ENCODE measurements at places on chromosomes 3 and 15. TPM values are rescaled to one million over a fixed set of nuclear protein-coding genes. Genes with fewer than 3 reads are reported as not detected.
A peak's percentile ranks its signal among the peaks of the same experiment; 100 is the strongest.

DNA sequence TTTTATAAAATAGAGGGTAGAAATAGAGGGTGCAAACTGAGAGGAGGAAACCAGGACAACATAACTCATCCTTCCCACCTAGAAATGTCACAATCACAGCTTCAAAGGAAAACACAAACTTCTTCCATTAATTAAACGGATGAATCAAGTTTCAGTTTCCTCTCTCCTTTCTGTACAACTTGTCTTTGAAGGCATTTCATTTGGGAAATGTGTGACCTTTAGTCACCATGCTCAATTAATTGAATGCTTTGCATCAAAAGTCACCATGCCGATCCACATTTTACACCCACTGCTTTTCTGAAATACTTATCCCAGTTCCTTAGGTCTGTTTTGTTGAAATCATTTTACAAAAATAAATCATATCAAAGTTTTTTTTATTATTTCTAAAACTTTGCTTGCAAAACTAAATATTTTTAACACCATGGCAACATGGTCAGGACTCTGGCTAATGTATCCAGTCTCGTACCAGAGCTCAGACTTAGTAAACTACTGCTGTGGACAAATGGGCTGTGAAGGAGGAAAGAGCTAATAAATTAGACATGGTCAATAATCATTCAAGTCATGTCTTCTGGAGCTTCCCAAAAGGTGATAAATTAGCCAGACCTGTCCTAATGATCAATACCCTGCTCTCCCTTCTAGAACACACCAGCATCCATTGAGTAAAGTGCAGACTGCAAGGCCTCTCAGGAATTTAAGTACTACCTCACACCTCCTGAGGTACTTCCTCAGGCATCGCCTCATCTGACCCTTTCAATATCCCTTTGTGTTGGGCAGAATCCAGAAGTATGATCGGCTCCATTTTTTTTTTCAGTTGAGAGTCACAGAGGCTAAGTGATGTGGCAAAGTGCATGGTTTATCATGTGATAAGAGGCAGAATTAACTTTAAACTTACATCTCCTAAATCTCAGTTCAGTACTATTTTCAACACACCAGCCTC is 161.3 kb downstream of the GREM1 start:
- DNase-seq = no peak

DNA sequence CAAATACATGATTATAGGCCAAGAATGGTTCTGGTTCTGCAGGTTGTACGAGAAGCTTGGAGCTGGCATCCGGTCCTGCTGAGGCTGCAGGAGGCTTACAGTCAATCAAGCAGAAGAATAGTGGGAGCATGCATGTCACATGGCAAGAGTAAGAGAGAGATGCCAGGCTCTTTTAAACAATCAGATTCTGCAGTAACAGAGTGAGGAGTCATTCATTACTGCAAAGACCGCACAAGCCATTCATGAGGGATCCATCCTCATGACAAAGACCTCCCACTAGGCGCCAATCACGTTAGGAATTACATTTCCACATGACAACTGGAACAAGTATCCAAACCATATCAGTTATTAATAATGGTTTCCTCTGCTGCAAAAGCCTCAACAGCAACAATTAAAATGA is 536.8 kb downstream of the CADM2 start:
- DNase-seq = no peak

GRCh38 chr15:40986820-40987219 is 33.5 kb downstream of the CHAC1 start:
- DNase-seq = no peak

DNA sequence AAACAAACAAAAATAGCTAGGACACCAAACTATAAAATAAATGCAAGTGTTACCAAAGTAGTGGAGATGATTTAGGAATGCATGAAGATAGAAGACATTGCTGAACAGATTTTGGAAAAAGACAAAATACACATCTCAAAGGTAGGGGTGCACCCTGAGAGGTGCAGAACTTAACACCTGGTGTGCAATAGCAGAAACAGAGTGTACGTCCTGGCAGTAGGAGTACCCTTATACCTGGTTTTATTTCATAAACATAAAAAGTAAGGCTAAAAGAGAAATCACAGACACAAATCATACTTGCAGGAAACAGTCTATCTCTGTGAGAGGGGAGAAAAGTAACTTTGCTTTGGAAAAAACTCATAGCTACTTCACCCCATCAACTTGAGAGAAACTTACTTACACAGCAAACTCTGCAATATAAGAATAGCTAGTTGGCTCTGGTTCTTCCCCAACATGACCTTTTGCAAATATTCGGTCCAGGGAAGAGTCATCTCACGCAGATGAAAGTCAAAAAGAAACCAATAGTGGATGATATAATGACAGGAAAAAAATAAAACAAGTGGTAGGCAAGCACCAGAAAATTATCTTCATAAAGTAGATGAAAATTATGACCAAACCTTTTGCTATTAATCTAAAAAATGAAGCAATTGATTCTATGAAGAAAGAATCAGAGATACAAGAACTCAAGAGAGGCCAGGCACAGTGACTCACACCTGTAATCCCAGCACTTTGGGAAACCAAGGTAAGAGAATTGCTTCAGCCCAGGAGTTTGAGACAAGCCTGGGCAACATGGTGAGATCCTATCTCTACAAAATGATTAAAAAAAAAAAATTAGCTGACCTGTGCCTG is 108.9 kb upstream of the BNIP2 start:
- DNase-seq = no peak

Gene KIF7
- 6.2 TPM for total RNA-seq

Gene ABI3BP
- total RNA-seq = 129 TPM

DNA sequence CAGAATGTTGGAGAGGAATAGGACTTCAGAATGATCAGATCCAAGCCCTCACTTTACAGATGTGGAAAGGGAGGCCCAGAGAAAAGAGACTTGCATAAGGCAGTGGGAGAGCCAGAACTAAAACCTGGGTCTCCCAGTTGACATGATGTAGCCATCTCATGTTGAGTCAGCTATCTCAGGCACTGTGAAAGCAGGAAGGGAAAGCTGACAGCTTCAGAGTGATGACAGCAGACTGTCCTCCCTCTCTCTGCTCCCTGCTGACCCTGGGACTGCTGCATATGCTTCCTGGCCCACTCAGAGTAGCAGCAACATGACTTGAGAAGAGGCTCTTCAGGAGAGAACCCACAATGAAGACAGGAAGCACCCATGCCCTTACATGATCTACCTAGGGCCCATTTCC is 14.7 kb downstream of the FHIT start:
- no peak for DNase-seq

- DNase-seq = no peak
Observed at GRCh38 chr3:127374086-127375010, 86.5 kb upstream of the PRR20G start.

DNA sequence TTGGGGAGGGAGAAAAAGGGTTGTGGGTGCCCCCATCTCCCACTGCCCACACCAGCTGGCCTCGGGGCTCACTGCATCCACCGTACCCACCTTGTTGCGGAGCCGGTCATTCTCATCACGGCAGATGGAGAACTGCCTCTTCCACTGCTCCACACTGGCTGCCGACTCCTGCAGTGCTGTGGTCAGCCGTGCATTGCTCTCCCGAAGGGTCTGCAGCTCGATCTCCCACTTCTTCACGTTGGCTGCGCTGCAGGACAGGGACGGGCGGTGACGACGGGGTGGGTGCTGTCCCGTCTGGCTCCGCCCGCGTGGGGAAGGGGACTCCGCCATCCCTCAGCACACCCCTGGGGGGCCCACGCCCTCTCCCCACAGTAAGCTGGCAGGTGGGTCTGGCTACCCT is 45.1 kb downstream of the WHAMM start:
- no peak for DNase-seq

GRCh38 chr3:114538211-114538610 is 244.4 kb downstream of the TIGIT start:
- DNase-seq = no peak

- no peak for DNase-seq
Observed at GRCh38 chr3:126127452-126127851, 43.5 kb upstream of the SLC41A3 start.

GRCh38 chr3:15499536-15499935 is 22.0 kb downstream of the COLQ start:
- DNase-seq = no peak

GRCh38 chr15:76398317-76399104 is 61.9 kb downstream of the ISL2 start:
- no peak for DNase-seq

GRCh38 chr3:52892625-52893311 is 4.6 kb downstream of the STIMATE start:
- DNase-seq = no peak

GRCh38 chr15:29825227-29825626 is 3.0 kb upstream of the TJP1 start:
- no peak for DNase-seq

Gene EOGT
- 31.4 TPM for total RNA-seq

- no peak for DNase-seq
Observed at GRCh38 chr3:152100491-152101132, 168.1 kb upstream of the MBNL1 start.

- no peak for DNase-seq
Observed at GRCh38 chr3:72682936-72683452, 165.3 kb downstream of the SHQ1 start.

DNA sequence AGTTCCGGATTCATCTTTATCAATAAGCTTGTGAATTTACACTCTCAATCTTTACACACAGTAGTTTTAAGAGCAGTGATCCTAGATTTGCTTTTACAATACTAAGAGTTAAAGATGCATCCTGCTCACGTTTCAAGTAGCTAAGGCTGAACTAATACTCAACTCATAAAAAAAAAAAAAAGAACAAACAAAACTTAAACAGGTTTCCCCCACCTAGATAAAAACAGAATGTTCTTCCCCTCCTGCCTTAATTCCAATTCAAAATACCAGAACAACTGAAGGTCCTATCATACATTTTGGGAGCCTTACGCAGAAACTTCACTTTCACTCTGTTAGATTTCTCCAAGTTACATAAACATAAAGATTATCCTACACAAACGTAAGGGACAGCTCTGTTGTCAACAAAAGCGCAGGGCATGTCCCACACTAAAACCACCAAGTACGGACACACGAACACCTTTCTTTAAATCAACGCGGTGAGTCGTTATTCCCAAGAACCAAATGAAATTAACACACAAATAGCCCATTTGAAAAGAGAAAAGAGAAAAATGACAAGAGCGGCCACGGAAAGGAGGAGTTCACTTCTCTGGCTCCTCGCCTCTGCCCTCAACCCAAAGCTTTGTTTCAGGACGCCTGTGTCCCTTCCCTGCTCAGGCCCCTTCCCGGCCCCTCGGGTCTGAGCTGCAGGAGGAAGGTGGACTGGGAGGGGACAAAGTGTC is 941 bp downstream of the CBLB start:
- DNase-seq = no peak

DNA sequence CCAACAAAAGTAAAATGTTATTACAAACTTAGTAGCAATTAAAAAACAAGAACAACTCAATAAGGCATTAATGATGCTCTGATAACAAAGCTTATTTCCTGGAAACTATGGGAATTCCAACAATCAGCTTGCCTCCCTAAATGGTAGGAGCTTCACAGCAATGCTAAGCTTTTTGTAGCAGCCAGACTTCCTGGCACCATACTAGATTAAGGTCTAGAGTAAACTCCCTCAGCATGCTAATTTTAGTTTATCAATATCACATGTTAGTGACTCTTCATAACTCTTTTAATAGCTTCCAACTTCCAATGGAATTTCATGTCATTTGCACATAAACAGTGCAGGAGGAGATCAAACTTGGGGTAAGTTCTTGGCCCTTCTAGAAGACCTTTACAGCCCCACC is 782.0 kb downstream of the MCTP2 start:
- no peak for DNase-seq

GRCh38 chr3:137792626-137793271 is 28.6 kb downstream of the SOX14 start:
- DNase-seq = no peak

DNA sequence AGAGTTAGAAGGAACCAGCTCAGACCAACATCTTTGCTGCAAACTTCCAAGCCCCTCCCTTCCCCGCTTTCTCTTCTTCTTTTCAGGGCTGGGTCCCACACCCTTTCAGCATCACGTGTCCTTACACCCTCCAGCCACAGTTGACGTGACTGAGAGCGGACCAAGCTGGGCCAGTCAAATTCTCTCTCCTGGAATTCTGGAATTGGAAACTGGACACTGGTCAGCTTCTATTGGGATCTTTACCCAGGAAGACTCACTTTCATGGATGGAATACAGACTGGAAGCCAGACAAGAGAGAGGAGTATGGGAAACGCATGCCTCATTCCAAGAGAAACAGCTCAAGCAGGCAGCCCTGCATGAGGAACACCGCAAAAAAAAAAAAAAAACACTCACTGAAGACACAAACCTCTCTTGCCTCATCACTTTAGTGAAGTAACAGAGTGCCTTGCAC is 12.4 kb upstream of the TPM1 start:
- no peak for DNase-seq

GRCh38 chr15:101003706-101004105 is 84.5 kb downstream of the LRRK1 start:
- DNase-seq = no peak

DNA sequence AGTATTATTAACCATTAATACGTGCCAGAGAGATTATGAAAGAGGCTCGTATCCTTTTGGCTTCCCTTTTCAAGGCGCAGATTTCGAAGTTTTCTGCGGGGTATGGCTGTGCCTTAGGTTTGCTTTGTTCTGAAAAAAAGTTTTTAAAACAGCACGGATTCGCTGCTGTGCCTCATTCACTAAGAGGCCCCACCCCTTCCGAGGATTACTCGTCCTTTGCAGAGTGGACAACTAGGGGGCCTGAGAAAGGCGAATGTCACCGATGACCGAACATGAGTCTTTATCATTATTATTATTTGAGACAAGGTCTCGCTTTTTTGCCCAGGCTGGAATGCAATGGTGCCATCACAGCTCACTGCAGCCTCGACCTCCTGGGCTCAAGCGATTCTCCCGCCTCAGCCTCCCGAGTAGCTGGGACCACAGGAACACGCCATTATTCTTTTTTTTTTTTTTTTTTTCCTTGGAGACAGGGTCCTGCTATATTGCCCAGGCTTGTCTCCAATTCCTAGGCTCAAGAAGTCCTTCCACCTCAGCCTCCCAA is 684 bp upstream of the RPS27L start:
- peak; percentile 34 for DNase-seq

GRCh38 chr15:75702436-75702835 is 10.2 kb downstream of the CSPG4 start:
- DNase-seq = no peak

DNA sequence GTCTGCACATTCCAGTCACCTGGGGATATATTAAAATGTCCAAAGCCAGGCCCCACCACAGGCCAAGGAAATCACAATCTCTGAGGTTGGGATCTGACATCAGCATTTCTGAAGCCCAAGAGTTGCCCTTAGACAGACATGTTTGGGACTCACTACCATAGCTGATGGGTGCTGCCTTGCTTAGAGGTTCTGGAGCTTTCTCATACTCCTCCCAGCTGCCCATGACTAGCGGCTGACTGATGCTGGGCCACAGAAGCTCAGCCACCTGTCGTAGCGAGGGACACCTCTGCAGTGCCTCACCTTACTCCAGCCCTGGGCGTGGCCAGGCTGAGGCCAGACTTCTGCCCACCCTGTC is 58.8 kb upstream of the XCR1 start:
- DNase-seq = no peak

Gene TNFAIP8L3
- 3.5 TPM for total RNA-seq

- no peak for DNase-seq
Observed at GRCh38 chr3:44093531-44093930, 148.2 kb upstream of the TOPAZ1 start.

- DNase-seq = no peak
Observed at GRCh38 chr3:98994128-98994762, 92.8 kb upstream of the DCBLD2 start.
